ENCODE measurements at places on chromosomes 4 and X.

DNA sequence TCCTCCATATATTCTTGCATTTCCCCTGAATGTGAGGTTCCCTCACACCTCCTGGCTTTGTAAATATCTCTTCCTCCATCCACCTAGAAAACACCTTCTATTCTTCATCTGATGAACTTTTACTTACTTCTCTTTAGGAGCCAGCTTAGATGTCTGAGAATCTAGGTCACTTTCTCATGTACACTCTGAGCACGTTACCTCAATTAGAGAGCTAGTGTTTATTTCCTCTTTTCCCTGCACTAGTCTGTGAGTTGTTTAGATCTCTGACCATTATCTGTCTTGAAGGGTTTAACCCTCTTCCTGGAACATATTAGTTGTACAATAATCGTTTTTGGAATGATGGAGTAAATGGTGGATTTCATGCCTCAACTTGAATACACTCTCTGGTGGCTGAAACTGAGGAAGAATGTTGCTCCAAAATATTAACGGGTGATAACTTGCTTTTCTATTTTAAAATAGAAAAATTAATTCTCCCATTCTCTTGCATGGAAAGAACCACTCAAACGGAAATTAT, 8.5 kb upstream of the NEIL3 start:
- no peak for DNase-seq

- DNase-seq = no peak
Observed at GRCh38 chrX:70480660-70481018, 36.0 kb downstream of the DLG3 start.

GRCh38 chr4:337143-337931, at the start of gene ZNF141:
Gene ZNF141, plus strand, starts transcription at chr4:337814. Its CDS starts 170 bp downstream, at chr4:337984.
- DNase-seq = peak; percentile 96

- DNase-seq = no peak
Observed at GRCh38 chrX:153645151-153645550, 1.9 kb upstream of the DUSP9 start.

GRCh38 chr4:39442998-39443397, 15.7 kb downstream of the RPL9 start:
- DNase-seq = no peak

DNA sequence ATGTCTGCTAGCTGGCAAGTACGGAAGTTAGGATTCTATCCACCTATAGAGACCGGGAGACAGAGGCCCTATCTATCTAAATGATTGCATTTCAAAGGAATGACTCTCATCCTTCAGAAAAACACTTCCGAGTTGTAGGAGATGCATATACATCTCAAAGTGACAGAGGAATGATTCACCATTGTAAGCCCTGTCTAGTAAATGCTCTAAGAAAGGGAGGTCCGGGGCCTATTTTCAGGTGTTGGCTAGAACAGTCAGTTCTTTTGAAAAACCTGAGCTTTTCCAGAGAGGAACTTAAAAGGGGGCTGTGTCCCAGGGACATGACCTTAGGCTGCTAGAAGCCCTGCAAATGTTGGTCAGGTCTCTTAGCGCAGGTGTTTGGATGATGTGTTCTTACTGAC, 262.9 kb upstream of the IL1RAPL1 start:
- DNase-seq = no peak

DNA sequence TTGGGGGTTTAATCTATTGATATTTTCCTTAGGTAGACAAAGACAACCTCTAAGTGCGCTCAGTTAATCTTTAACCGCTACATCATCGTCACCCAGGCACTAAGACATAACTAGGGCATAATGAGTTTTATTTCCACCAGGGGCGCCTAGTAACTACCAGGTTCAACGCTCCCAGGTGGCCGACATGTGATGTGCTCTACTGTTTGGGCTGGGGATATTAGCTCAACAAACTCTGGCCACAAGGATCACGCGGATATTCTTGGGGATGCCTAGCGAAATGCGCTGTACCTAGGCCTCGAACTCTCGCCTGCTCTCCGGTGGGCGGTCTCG, 915 bp upstream of the RAB33B start:
- peak; percentile 78 for DNase-seq

DNA sequence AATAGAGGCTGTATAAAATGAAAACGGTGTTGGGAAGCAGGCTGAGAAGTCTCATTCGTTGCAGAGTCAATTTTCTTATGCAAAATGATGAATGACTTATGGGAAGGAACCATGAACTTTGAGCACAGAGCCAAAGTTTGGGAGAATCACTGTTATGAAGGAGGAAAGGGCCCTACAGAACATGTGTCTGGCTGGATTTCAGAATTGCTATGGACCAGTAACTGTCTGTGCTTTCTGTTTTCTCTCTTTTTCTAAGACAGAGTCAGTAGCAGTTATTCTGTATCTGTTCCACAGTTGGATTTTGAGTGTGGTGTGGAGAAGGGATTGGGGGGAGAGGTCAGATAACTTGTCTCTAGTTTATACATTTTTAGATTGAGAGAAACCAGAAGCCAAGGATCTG, 265.0 kb upstream of the HS3ST1 start:
- DNase-seq = no peak

All from COR-L47 (cell line).